ENCODE measurements at places on chromosomes 6 and 20.

- DNase-seq: no peak
Measured at GRCh38 chr6:14844411-14844810, 401.5 kb upstream of the JARID2 start.

GRCh38 chr6:157258878-157259277 is 64.4 kb downstream of the TMEM242 start:
- DNase-seq: no peak

DNA sequence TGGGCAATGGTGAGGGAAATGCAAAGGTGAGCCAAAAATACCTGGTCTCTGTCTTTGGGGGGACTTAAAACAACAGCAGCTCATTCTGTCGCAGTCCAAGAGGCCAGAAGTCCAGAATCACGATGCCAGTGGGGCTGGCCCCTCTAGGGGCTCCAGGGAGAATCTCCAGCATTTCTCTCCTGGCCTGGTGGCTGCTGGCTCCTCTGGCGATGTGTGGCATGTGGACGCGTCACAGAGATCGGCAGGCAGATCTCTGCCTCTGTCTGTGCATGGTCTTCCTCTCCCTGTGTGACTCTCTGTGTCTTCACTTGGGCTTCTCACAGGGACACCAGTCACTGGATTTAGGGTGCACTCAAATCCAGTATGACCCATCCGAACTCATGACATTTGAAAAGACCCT is 14.0 kb upstream of the PMEPA1 start:
- DNase-seq: no peak

GRCh38 chr20:34185766-34186620 is 55.2 kb upstream of the ASIP start:
- DNase-seq: no peak

- no peak for DNase-seq
Measured at GRCh38 chr6:22737331-22737730, 168.0 kb downstream of the HDGFL1 start.

GRCh38 chr6:106546261-106546690 is 83.0 kb downstream of the RTN4IP1 start:
- DNase-seq: no peak

GRCh38 chr6:134172020-134172705 is 119.7 kb upstream of the SLC2A12 start:
- DNase-seq: no peak

DNA sequence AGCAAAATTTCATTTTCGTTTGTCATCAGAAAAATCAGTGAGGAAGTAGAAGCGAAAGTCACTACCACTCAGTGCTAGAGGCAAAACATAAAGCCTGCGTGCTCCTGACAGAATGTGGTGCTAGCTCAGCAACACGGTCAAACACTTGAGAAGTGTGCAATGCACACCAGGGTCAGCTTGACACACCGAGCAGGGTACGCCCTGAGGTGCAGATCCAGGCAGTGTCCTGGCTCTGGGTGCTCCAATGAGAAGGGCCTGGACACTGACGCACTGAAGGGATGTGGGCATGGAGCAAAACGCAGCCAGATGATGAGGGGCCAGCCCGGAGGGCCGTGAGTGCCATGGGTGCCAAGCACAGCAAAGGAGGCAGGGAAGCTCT is 5.9 kb downstream of the RNASET2 start:
- DNase-seq: no peak

- DNase-seq: no peak
Measured at GRCh38 chr20:51659491-51660050, 108.6 kb downstream of the ATP9A start.

DNA sequence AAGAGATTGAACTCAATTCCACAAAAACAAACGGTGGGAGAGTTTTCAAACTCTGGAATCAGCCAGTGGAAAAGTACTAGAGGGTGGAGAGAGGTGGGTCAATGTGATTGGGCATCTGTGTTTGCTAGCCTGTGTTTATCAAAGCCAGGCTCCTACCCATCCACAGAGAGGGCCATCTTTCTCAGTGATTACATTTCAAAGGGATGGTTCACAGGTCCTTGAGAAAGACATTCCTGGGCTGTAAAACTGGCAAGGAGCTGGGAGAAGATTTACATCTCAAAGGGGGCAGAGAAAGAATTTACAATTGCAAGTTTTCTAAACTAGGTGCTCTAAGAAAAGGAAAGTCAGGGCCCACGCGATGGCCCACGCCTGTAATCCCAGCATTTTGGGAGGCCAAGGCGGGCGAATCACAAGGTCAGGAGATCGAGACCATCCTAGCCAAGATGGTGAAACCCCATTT is 146.8 kb upstream of the UST start:
- DNase-seq: no peak

GRCh38 chr6:7008451-7008988 is 99.2 kb upstream of the RREB1 start:
- no peak for DNase-seq

DNA sequence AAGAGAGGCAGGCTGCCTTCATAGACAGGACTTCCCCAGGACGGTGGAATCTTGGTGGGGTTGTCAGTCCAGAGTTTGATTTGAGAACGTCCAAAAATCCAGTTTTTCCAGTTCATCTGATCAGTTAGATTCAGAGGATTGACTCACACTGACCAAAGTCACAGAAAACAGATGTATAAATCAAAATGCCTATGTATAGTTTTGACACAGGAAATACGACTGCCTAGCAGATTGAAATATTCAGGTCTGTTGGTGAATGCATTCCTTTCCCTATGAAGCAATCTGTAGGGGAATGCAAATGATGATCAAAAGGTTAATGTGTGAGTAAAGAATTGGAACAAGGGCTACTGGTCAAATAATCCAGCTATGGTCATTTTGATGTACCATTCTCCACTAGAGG is 29.7 kb upstream of the GFOD1 start:
- no peak for DNase-seq

DNA sequence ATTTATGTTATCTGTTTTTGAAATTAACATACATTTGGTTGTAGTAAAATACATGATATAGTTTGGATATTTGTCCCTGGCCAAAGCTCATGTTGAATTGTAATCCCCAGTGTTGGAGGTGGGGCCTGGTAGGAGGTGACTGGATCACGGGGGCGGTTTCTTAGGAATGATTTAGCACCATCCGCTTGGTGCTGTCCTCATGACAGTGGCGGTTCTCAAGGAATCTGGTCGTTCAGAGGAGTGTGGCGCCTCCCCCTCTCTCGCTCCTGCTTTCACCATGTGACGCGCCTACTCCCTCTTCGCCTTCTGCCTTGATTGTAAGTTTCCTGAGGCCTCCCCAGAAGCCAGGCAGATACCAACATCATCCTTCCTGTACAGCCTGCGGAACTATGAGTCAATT is 29.0 kb downstream of the CTCFL start:
- no peak for DNase-seq

DNA sequence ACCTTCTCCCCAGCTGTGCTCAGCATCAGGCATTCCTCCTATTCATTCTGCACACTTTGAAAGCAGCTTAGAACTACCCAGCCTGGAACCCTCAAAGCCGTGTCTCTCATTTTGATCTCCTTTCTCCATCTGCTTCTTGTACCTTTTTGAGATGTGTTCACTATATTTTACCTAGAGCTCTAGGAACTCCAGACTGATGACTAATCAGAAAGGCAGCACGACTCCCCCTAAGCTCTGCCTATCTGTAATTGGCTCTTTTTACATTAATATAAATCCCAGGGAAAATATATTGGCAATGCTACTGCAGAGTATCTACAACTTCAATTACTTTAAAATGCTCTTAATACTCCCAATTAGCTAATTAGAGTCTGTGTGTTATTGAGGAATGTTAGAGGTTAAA is 671.5 kb downstream of the CBLN4 start:
- no peak for DNase-seq

- DNase-seq: peak; percentile 52
Measured at GRCh38 chr6:1524040-1524480, 85.7 kb upstream of the FOXC1 start.

DNA sequence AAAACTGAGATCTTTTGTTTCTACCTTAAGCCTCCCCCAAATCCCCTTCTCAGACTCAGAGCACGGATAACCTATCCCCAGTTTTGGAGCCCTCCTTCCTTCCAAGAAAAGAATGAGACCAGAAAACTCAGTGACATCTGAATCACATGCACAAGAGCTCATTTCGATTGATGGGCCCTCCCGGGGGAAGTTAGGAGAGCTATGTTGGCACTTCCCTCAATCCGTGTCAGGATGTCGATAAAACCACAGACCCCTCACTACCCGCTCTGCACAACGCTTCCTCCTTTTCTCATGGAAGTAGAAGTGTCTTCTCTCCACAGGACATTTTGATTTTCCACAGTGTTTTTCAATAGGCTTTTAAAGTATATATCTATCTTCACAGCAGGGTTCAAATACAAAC is 332.4 kb downstream of the HACE1 start:
- no peak for DNase-seq

DNA sequence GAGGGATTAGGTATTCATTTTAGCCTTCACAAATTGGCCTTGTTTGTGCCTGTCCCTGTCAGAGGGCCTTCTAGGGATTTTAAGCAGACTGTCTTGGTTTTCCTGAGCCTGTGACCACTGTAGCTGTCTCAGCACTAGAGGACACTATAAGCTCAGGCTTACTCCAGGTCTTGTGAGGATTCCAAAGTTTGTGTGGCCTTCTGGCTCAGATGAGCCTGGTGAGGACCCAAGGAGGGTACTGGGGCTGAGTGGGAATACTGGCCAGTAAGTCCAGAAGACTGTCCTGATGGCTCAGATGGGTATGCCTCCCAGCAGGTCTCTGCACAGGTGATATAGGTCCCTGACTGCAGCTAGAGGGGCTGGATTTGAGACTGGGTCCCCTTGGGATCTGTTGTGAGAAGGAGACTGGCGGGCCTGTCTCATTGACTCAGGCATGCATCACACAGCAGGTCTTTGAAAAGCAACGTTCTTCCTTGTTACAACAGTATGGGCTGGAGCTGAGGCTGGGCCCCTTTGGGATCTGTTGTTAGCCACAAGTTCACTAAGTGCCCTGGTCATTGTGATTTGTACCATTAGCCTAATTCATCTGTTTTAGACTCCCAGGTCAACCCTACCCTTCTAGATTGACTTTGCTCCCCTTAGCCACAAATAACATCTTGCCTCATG is 26.3 kb upstream of the TFB1M start:
- DNase-seq: no peak

DNA sequence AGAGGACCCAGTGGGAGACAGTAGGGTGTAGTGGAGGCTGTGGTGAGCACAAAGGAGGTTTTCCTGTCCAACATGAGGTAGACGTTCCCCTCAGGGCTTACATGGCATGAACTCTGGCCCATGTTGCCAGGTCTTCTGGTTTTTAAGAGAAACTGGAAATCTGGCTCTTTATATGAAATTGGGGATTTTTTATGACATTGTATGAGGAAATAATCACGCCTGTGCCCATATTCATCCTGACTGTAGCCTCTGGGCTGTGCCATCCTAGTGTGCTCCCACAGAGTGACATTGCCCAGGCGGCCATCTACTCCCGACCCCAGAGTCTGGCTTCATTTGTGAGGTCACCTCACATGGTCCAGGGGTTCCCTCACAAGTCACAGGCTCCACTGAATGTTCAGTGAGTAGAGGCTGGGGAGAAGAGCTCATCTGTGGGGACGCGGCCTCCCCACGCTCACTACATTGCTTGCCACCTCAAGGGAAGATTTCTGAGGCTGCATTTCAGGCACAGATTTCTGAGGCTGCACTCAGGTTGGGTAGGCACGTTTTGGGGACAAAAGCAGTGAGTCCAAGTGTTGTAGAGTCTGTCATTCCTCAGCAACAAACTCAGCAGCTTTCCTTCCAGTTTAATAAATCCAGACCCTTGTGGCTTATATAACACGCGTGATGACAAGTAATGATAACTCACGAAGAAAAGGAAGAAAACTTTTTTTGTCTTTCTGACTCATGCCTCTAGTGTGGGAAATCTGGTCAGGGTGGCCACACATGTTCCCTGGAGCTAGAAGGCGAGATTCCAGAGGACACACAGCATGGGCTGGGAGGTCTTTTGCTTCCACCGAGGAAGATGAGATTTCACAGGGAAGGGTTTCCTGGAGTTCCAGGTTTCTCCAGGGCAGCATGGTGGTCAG is 41.7 kb downstream of the SLC24A3 start:
- no peak for DNase-seq

DNA sequence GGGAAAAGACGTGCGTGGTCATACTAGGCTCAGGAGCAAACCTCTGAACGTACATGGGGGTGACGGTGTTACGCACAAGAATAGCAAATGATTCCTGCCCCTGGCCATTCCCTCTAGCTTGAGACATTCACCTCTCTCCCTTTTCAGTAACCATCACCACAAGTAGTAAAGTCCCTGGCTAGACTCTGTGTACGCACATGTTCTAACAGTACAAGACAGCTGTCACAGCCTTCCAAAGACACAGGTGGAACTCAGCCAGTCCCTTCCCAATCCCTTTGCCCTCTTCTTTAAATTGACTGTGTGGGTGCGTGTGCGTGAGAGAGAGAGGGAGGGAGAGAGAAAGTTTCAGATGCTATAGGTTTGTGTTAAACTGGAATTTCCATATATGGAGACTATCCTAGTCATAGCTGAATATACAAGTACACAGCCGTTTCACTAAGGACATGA is 67.3 kb downstream of the LY86 start:
- DNase-seq: no peak

- DNase-seq: no peak
Measured at GRCh38 chr20:51831866-51832265, 29.5 kb upstream of the SALL4 start.

DNA sequence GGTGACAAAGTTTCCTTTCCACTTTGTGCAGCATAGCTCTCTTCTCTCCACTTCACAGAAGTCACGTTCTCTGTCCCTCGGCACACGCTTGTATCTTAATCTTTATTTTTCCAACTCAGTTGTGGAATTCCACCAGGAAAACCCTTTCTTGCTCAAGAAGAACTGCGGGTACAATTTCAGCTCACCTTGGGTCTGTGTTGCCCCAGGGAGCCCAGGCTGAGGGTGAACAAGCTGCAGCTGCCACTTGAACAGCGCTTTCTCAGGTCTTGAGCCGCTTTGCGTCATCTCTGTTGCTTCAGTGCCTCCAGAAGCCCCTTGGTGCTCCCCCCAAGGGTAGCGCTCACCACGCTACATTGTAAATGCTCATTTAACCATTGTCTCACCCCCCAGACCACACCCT is 229.2 kb upstream of the TAB2 start:
- no peak for DNase-seq

- no peak for DNase-seq
Measured at GRCh38 chr20:50323777-50324775, 133.4 kb downstream of the CEBPB start.

Data from stimulated activated CD8-positive, alpha-beta memory T cell treated with anti-CD3 and anti-CD28 coated beads, Interleukin-4, amount 100 ng/mL, for 4 hours (primary cell).